Ascending aorta (tissue), 2 donors: ENCODE measurements at places on chromosomes 4 and X.

GRCh38 chrX:346034-346813 is 27.6 kb upstream of the GTPBP6 start:
- DNase-seq = no peak

- no peak for DNase-seq
Observed at GRCh38 chrX:53022381-53022780, 26.2 kb upstream of the GPR173 start.

DNA sequence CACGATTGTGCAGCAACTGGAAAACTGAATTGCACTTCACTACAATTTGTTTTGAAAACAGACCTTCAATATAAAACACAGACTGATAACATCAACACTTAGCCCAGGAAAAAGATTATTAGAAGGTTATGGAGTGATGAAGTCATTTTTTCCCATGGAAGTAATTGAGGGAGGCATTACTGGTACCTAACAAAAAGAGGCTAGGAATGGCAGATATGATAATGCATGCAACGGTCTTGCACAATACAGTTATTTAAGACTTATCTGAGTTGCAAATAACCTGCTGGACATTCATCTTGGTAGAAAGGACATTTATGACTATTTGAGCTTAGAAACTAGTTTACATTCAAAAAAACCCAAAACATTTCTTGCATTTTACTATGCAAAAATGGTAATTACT is 1031.9 kb downstream of the FAT4 start:
- no peak for DNase-seq

GRCh38 chr4:7929118-7929951 is 10.3 kb downstream of the AFAP1 start:
- no peak for DNase-seq

DNA sequence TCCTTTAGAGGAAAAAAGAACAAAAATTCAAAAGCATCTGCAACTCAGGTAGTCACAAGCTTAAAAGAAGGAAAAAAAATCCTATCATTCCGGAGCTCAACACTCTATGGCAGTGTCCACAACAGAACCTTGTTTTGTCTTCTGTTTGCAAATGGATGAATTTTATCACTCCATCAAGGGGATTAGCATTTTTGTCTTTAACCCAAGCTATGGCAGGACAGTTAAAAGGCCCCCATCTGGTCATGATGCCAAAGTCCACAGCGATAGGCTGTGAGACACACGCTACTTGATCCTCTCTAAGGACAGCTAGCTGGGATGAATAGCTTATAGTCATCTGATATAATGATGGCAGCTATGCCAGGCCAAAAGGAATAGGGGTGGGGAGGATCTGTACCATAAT is 16.6 kb downstream of the AMER1 start:
- DNase-seq = no peak

GRCh38 chrX:124300405-124300804 is 32.1 kb upstream of the TEX13D start:
- no peak for DNase-seq

DNA sequence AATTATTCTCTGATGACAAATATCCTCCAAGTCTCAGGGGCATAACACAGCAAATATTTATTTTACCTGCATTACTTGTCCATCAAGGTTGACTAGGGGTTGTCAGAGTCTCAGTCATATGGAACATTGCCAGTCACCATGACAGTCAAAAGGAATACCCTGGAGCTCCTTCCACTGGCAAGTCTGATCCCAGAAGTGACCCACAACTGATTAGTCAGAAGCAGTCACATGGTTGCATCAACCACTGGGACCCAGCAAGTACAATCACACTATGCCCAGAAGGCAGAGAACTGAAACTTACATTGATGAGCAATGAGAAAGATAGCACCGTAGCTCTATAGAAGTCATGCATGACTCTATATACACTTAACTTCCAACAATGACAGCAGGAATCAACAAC is 41.9 kb upstream of the SOD3 start:
- DNase-seq = no peak

DNA sequence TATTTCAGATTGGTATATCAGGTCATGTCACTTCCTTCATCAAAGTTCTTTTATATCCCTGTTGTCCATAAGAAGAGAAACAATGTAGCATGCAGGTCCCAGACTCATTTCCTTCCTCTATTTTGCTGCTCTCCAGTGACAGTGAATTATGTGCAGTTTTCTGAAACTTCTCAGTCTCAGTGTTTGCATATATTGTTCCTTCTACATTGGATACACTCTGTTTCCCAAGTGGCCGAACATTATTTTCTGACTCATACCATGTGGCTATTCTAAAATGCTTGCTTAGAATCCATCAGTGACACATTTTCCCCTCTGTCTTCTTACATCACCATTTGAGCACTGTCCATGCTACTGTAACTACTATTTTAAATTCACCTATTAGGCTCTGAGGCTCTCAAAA is 305.7 kb downstream of the PDHA2 start:
- DNase-seq = no peak

GRCh38 chrX:13694359-13694758 is 5.4 kb downstream of the RAB9A start:
- no peak for DNase-seq

DNA sequence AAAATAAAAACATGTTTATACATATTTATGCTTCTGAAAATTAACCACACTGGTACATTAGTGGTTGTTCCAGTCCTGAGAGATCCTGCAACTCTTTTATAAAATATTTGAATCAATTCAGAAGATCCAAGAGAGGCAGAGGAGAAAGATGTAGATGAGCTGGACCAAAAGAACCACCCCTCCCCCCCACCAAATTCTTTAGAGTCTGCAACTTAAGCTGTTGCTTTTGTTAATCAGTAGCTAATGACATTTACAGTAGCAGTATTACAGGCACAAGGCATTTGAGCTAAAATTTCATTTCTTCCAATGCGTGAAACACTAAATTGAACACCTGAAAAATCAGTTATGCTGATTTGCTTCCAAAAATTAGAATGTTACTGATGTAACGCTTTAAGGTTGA is 61.5 kb downstream of the PDK3 start:
- DNase-seq = no peak

DNA sequence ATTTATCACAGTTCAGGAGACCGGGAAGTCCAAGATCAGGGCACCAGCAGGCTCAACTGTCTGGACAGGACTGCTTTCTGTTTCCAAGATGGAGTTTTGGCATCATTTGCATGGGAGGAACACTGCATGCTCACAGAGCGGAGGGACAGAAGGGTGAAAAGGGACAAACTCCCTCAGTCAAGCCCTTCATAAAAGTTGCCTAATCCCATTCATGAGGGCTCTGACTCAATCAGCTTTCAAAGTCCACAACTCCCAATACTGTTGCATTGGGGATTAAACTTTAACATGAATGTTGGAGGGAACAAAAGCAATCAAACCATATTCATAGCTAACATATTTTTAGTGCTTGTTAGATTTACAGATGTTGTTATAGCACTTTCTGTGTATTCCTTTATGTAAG is 158.9 kb upstream of the MAD2L1 start:
- DNase-seq = no peak

- DNase-seq = no peak
Observed at GRCh38 chr4:124435274-124435950, 277.1 kb downstream of the ANKRD50 start.

DNA sequence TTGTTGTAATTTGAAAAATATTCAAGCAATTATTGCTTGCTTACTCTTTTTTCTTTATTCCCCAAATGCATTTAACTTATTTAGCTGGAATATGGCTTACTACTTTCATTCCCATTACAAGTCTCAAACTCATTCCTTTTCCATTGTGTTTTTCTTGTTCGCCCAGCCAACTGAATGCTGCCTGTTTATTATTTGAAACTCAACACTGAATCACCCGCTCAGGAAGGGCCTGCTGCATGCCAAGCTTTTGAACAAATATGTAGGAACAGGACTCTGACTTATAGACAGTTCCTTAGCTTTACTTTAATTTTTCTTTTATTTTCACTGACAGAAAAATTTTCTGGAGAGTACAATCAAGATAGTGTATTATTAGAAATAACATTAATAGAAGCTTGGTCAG is 12.9 kb downstream of the PCDH18 start:
- DNase-seq = no peak

GRCh38 chr4:83331956-83332355 is 2.7 kb downstream of the HPSE start:
- no peak for DNase-seq

DNA sequence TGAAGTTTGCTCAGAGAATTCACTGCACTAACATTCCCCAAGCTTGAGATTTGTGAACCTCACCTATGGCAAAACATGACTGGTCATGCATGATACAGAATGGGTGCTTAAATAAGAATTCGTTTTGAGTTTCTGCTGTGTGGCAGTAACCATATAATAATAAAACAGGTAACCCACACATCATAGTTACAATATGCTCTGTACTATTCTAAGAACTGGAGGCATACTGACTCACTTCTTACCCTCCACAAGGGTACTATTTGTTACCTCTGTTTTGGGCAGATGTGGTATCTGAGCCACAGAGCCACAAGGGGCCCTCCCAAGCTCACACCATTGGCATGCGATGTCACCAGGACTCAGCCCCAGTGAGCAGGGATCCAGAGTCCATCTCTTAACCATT is 17.6 kb downstream of the SLC2A9 start:
- DNase-seq = no peak
